ENCODE measurements at places on chromosomes 2 and 18.

DNA sequence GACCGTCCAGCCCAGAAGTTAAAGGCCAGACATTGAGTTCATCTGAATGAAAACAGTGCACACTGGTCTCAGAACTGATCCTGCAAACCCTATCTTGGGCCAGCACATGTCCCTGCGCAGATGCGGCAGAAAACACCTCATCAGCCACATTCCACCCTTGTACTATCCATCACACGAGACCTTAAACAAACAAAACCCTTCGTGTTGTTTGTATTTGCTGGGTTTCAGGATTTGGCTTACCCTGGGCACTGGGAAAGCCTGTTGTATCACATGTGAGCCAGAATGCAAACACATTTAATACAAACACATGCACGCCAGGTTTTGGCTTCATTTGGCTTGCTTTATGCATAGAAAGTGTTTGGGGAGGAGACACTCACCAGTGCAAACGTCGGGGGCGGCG lies 12.5 kb downstream of the WIPF1 start:
- DNase-seq = no peak

- no peak for DNase-seq
These were observed 40.1 kb downstream of the MTCL1 start for GRCh38 chr18:8745355-8746014.

DNA sequence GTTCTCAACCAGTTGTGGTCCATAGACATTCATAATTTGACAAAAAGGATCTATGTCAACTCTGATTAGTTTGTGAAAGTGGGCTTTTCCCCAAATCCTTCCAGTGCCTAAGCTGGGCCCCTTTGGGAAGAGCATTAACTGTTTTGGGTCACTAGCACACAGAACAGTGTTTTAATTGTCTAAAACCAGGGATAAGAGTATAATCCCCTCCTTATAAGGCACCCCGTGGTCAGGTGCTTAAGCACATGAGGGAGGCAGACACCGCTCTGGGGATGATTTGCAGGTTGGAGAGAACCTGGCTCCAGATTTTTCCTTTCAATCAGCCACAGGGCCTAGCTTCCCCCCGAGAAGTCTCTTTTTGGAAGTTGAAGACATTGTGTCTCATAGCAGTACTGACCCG lies 53.6 kb upstream of the RFX8 start:
- no peak for DNase-seq

DNA sequence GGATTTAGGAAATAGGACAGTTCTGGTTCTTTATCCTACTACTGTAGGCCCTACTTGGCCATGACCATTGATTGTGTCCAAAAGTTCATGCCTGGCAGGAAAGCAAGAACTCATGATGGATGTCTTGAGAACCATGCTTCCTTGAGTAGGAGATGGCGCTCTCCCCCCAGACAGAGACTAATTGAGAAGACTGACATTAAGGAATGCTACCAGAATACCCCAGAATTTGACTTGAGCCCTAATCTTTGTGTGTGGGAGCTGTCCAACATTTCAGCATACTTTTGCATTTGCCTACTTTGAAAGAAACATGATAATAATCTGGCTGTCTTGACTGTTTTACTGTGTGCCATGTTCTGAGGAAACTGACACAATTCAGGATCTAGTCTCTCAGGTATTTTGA lies 23.3 kb downstream of the MAPRE3 start:
- DNase-seq = no peak

DNA sequence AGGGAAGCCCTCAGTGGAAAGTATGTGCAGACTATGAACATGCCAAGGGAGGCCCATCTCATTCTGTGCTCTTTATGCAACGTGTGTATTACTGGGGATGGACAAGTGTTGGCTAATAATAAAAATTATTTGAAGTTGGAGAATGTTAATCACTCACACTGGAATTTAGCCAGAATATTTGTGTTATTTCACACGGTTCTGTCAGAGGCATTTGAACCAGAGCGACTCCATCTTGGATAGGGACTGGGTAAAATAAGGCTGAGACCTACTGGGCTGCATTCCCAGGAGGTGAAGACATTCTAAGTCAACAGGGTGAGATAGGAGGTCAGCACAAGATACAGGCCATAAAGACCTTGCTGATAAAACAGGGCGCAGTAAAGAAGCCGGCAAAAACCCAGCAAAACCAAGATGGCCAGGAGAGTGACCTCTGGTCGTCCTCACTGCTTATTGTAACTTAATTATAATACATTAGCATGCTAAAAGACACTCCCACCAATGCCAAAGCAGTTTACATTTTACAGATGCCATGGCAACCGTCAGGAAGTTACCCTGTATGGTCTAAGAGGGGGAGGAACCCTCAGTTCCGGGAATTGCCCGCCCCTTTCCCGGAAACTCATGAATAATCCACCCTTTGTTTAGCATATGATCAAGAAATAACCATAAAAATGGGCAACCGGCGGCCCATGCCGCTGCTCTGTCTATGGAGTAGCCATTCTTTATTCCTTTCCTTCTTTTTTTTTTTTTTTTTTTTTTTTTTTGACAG lies 2.6 kb upstream of the FZD5 start:
- no peak for DNase-seq

GRCh38 chr2:229869226-229869625 lies 52.6 kb downstream of the TRIP12 start:
- DNase-seq = no peak

- DNase-seq = no peak
These were observed at the start of gene NPAS2 for GRCh38 chr2:100819370-100820272. TSS of gene NPAS2 (plus strand) at chr2:100820139. CDS start at chr2:100904755, 84,616 bp downstream.

DNA sequence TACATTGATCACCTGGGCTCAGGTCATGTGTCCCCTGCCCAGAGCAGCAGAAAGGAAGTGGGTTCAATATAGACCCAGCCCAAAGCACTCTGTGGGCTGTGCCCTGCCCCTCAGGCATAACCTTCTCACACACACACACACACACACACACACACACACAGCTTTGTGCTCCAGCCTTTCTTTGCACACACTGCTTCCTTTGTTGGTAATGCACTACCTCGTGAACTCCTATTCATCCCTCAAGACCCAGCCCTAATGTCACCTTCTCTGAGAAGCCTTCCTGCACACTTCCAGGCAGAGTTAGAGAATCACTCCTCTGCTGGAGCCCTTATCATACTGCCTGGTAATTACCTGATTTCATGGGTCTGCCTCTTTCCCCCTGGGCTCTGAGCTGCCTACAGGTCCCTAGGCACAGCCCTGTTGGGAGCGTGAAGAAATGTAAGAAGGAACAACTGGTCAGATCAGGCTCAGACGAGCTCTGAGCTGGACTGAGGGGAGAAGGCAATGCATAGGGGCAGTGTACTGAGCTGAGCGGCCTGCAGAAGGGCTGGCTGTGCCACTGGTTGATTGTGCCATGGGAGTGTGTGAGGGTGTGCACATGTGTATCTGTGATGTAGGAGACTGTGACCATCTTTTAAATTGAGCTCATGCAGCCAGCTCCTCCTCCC lies 210.3 kb downstream of the GLI2 start:
- DNase-seq = no peak

- no peak for DNase-seq
These were observed 210.1 kb downstream of the WDR7 start for GRCh38 chr18:56861244-56861643.

DNA sequence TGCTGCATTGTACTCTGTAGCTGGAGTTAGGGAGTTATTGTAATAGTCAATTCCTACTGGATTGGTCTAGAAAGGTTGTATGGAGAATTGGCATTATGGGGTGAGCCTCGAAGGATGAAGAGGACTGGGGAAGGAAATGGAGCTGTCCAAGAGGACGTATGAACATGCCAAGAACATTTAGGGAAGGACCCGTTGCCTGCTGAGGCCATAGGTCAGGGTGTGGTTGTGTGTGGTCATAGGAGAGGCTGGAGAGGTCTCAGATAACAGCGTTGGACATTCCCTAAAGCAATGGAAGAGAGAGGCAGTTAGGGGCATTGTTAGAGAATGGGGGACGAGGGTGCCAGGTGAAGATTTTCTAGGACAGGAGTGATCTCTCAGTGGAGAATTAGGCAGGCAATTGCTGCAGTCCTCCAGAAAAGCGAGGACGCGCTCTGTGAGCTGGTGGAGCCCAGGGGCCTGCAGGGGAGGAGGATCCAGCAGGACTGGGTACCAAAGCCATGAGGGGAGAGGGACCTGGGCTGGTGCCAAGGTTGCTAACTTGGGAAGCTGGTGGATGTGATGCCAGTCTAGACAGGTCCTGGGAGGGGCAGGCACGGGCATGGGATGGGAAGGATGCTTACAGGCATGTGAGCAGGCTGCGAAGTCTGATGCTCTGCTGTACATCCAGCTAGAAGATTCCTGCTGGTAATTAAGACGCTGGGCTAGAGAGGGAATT lies 9.4 kb upstream of the PSD4 start:
- peak; percentile 87 for DNase-seq

GRCh38 chr2:186590350-186590758 lies 498 bp downstream of the ITGAV start:
- DNase-seq = peak; percentile 87

- no peak for DNase-seq
These were observed 322.5 kb downstream of the ARHGAP15 start for GRCh38 chr2:143451642-143452281.

DNA sequence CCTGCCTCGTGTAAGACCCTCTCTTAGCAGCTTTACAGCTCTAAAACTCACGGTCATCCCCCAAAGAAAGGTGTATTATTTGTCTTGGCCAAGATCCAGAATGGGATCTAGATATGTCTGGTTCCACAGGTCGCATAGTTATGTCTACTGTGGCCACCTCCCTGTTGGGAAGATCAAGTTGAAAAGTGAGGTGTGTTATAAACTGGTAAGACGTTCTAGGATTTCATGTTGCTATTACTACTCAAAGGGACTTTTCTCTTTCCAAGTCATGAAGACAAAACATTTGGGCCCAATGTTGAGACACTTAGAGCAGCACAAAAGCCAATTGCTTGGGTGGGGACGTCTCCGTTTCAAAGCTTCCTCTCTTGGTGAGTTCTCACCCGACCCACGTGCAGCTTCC lies 766.0 kb downstream of the RNF144A start:
- DNase-seq = no peak

DNA sequence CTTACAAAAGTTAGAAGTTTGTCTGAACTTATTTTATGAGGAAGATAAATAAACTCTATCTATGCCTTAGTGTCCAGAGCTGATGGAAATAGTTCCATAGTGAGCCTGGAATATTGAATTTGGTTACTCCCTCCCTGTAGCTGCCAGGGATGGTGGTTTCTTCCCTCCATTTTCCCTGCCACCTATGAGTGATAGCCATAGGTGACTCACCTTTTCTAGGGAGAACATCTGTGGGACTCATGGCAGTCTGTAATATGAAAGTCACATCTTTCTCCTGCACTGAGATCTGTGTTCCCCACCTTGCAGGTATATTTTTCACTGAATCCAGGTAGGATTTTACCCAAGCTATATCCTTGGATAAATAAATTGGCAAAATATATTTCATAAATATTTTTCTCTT lies 148.8 kb downstream of the TPGS2 start:
- no peak for DNase-seq

DNA sequence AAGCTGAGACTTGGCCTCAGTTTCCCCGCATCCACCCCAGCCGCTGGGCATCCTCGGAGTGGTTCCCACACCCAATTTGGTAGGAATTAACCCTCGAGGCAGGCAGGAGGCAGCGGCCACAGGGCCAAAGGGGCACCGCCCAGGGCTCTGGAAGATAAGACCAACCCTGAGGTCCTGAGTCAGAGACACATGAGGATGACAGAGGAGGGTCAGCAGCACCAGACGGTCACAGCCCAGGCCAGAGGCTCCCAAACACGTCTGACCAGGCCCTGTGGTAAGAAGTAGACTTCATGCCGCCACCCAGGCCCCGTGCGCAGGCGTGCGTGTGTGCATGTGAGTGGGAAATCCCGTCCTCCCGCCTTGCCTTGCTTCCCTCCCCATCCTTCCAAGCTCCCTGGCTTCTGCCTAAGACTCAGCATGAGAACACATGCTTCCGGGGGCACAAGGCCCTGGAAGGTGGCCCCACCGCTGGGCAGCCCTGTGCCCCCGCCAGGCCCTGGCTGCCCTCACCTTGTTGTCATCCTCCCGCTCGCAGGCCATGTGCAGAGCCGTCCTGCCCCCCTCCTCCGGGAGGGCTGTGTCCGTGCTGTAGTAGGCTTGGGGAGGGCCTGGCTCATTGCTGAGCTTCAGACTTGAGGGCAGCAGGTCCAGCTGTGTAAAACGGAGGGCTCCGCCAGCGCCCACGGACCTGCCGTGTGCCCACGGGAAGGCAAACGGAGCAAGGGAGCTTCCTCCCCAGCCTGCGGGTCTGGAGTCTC lies 46.3 kb downstream of the ANKMY1 start:
- peak; percentile 6 for DNase-seq

- no peak for DNase-seq
These were observed 16.3 kb upstream of the RAB10 start for GRCh38 chr2:26017464-26018183.

GRCh38 chr2:141767051-141767450 lies 363.8 kb downstream of the LRP1B start:
- DNase-seq = no peak

DNA sequence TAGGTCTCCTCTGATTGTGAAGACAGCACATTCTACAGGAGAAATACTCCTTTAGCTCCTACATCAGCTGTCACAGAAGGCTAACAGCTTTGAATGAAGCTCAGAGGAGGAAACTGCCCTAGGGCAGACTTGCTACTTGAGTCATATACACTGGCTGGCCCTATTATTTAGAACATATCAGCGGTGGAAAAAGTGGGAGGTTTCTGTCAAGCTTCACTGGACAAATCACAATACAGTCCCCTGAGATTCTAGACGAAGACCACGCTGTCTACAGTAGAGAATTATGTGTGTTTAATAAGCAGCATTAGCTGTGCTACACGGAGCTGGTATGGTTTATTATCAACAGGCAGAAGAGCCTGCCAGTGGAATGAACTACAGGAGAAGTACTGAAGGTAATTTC lies 230.9 kb upstream of the FSIP2 start:
- no peak for DNase-seq

DNA sequence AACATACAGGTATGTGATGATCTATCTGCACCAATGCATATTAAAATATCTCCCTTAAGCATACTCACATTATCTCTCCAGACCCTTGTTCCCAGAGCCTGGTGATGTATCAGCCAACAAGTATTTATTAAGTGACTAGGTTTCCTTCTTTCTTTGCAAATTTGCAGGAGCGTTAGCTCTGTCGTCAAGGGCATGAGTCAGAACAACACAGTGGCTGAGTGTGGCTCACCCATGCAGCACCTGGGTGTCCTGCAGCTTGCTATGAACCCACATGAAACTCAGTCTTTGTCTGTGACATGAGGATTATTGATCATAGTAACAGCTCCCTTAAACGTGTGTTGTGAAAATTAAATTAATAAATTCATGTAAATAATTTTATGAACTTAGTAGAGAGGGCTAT lies 96.6 kb downstream of the PIEZO2 start:
- DNase-seq = no peak

GRCh38 chr2:42164046-42164445 lies 5.1 kb upstream of the EML4 start:
- DNase-seq = no peak

GRCh38 chr2:62364791-62365528 lies 141.0 kb downstream of the TMEM17 start:
- DNase-seq = no peak

DNA sequence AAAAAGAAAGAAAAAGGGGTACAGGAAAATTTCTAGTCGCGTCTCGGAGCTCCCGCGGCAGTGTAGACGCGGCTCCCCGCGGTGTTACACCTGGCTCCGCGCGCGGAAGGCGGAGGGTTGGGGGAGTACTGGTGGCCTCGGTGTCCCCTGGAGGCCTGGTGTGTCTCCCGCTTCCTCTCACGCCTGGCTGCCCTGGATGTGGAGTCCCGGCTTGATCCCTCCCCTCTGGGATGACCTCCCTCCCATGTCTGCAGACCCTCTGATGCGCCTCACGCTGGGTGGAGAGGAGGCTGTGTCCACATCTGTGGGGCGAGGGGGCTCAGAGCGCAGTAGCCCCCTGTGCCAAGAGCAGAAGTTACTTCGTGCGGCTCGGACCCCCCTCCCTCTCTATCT lies 1.2 kb downstream of the KIF5C start:
- DNase-seq = no peak

GRCh38 chr18:8525692-8526091 lies 83.5 kb upstream of the RAB12 start:
- DNase-seq = no peak
